Thoracic aorta endothelial cell (primary cell): ENCODE measurements at places on chromosomes 2 and 18. TPM values are rescaled to one million over a fixed set of nuclear protein-coding genes. Genes with fewer than 3 reads are reported as not detected.

The ANKAR gene
- total RNA-seq, result 6.6 and 8.4 TPM in 2 replicates

The FAM168B gene
- total RNA-seq, result 97.1 and 121 TPM in 2 replicates

The CFC1 gene
- total RNA-seq, result not detected in 2 replicates

The NPHP1 gene
- total RNA-seq, result 6.1 and 7.9 TPM in 2 replicates

The GPBAR1 gene
- 0.07 and 0.40 TPM in 2 replicates for total RNA-seq

The AQP12B gene
- total RNA-seq, result not detected in 2 replicates

The SIX2 gene
- total RNA-seq, result 0.13 and 0.14 TPM in 2 replicates

The CNDP1 gene
- total RNA-seq, result not detected in 2 replicates

The OR6B2 gene
- total RNA-seq, result not detected in 2 replicates
